SW 1271 (cell line): ENCODE measurements at places on chromosomes 3 and 15.

GRCh38 chr15:69823223-69823907 lies 274.4 kb downstream of the TLE3 start:
- no peak for DNase-seq

GRCh38 chr3:23071758-23072157 lies 131.4 kb upstream of the UBE2E2 start:
- no peak for DNase-seq

DNA sequence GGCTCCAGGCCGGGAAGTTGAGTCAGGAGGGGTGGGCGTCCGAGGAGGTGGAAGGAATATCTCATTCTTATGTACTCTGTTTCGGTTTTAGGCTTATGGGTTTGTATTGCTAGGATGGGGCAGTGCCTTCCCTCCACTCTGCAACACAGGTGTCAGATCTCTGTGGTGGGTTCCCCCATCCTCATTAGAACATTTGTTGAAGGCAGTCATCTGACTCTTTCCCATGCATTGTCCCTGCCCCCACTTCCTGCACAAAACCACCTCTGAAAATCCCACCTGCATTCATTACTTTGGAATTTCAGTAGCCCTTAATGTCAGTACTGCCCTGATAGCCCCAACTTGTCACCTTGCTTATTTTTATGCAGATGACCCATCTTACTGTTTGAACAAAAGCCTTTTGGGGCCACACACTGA lies 29.5 kb downstream of the GYG1 start:
- DNase-seq = no peak

GRCh38 chr3:35601959-35602358 lies 37.4 kb upstream of the ARPP21 start:
- DNase-seq = no peak

GRCh38 chr15:38238311-38238710 lies 14.3 kb upstream of the SPRED1 start:
- no peak for DNase-seq

DNA sequence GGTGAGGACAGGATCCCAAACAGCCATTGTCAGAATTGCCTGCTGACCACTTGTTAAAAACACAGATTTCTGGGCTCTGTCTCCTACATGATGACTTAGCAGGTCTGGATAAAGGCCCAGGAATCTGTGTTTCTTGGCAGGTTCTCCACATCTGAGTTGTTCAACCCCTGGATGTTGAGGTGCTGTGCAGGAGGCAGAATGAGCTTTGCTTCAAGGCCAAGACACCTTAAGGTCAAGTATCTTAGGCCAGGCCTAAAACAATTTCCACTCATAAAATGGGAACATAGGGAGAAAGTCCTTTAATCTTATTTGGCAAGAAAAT lies 678.7 kb upstream of the CFAP20DC start:
- DNase-seq = no peak

DNA sequence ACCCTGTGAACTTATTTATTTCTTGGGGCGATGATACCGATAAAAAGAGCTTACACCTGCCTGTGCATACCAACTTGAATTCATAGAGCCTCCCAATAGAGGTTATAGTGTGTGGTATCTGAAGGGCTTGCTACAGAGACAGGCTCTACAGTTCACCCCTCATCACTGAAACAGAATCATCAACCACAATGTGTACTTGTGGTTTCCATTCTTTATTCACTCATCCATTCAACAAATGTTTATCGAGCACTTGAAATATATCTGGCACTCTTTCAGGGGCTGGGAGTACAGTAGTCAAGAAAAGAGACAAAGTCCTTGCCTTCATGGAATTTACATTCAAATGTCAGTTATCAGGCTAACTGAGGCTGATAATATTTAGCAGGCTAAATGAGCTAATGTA lies 134.4 kb upstream of the SKOR1 start:
- DNase-seq = no peak

DNA sequence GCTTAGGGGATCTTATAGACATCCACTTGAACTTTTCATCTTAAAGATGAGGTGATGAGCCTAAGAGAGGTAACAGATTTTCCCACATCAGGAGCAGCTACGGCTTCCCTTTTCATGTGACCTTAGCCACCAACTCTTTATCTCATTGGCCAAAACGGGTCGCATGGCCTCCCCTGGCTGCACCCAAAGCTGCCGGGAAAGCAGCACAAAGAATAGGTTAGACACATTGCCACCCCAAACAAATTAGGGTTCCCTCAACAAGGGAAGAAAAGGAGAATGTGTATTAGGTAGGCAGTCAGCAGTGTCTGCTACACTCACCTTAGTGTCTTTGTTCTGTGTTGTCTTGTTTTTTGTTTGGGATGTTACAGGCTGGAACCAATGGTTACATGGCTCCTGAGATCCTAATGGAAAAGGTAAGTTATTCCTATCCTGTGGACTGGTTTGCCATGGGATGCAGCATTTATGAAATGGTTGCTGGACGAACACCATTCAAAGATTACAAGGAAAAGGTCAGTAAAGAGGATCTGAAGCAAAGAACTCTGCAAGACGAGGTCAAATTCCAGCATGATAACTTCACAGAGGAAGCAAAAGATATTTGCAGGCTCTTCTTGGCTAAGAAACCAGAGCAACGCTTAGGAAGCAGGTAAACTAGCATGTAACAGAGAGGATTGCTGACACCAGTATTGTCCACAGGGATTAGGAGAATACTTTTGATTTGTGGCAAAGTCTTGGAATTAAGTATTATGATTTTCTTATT lies 44.2 kb downstream of the GRK7 start:
- no peak for DNase-seq

GRCh38 chr3:19816631-19817030 lies 117.4 kb downstream of the EFHB start:
- DNase-seq = no peak

- no peak for DNase-seq
Observed at GRCh38 chr15:86213888-86214287, 134.2 kb downstream of the AGBL1 start.

GRCh38 chr15:94287794-94288246 lies 56.5 kb downstream of the MCTP2 start:
- DNase-seq = no peak

- no peak for DNase-seq
Observed at GRCh38 chr3:37832480-37832879, 29.2 kb upstream of the CTDSPL start.

- DNase-seq = no peak
Observed at GRCh38 chr15:31342781-31343626, 16.4 kb downstream of the KLF13 start.

- DNase-seq = no peak
Observed at GRCh38 chr3:69370156-69370883, 15.6 kb downstream of the FRMD4B start.

DNA sequence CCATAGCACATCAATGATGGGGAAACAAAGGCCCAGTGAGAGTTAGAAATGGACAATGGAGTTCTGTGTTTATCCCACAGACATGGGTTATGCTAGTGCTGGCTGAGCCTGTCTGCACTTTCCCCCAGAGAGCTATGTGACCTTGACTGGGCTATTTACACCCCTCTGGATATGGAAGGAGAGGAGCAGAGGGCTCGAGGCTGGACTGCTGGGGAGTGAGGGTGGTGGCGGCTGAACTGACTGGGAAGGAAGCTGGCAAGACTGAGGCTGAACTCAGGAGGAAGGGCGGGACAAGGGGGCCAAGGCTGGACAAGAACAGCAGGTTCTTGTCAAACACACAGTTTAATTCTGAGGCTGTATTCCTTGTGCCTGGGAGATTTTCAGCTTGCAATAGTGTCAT lies 10.8 kb upstream of the INSYN1 start:
- DNase-seq = no peak

GRCh38 chr3:126313580-126314304 lies 43.5 kb downstream of the KLF15 start:
- no peak for DNase-seq

- DNase-seq = no peak
Observed at GRCh38 chr15:63509955-63510940, 5.9 kb downstream of the USP3 start.

- DNase-seq = no peak
Observed at GRCh38 chr3:81841540-81841939, 80.1 kb upstream of the GBE1 start.

DNA sequence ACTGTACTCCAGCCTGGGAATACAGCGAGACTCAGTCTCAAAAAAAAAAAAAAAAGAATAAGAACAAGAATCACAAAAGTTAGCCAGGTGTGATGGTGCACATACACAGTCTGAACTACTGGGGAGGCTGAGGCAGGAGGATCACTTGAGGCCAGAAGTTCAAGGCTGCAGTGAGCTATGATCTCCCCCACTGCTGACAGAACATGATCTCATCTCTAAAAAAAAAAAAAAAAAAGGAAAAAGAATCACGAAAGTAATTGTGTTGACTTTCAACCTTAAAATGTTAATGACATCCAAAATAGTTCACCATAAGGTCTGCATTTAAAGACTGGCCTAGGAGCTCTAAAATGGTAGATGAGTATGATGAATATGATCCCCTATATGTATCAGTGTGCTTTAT lies 68.0 kb upstream of the MAP4 start:
- no peak for DNase-seq

GRCh38 chr3:53350652-53351051 lies 3.3 kb upstream of the DCP1A start:
- DNase-seq = no peak

DNA sequence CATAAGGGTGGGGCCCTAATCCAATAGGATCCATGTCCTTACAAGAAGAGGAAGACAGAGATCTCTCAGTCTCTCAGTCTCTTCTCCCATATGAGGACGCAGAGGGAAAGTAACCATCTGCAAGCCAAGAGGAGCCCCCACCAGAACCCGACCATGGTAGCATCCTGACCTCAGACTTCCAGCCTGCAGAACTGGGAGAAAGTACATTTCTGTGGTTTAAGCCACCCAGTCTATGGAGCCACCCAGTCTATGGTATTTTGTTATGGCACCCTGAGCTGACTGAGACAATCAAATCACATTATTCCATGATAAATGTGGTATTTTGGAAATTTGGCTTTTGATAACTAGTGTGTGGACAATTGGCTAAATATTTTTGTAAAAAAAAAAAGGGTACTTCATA lies 101.5 kb upstream of the TMC3 start:
- no peak for DNase-seq

DNA sequence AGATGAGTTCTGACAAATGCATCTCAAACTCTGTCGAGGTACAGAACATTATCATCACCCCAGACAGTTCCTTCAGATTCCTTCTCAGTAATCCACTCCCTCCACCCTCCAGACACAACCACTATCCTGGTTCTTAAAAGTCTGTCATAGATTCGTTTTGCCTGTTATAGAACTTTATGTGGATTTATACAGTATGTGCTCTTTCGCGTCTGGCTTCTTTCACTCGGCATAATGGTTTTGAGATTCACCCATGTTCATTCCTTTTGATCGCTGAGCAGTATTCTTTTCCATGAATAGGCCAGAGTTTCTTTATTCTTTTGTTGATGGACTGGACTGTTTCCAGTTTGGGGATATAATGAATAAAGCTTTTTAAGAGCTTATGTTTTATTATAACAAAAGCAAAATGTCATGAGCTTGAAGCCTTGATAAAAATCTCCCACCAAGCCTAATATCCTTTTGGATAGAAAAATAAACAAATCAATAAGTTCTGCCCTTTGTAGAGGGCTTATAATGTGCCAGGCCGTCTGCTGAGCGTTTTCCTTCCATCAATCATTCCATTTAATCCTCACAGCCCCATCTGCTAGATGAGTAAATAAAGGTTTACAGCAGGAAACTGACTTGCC lies 21.3 kb upstream of the RFTN1 start:
- DNase-seq = no peak

DNA sequence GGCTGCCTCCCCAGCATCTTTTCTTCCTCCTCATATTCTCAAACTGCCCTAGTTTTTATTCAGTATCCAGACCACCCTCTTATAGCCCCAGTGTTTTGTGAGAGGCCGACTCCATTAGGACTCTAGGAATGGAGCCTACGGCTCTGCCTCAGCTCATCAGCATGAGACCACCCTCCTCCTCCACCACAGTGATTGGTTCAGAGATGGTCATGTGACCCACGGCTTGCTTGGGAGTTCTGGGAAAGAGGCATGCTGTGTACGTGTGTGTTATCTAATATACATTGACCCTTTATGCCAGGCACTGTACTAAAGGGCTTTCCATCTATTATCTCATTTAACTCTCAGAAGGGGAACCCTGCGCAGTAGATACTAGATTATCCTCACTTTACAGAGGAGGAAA lies 17.8 kb upstream of the CMTM7 start:
- no peak for DNase-seq

- no peak for DNase-seq
Observed at GRCh38 chr15:82014989-82015388, 30.8 kb downstream of the MEX3B start.

DNA sequence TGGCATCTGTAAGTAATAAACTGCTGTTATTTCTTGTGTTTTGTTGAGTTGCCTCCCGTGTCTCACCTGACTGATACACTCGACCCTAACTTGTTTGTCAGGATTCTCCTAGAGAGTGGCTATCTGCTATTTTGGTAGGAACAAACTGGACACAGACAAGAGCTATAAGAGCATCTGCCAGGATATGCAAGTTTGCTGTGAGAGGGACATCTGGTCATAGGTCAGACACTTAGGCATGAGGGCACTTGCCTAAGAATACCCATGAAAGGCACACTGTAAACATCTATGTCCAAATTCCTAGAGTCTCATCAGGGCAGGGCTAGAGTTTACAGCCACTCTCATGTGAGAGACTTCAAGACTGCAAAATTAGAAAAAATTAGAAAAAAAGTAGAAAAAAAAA lies 32.5 kb downstream of the NEDD4 start:
- DNase-seq = no peak

- DNase-seq = no peak
Observed at GRCh38 chr3:14894085-14894484, 53.3 kb upstream of the NR2C2 start.

DNA sequence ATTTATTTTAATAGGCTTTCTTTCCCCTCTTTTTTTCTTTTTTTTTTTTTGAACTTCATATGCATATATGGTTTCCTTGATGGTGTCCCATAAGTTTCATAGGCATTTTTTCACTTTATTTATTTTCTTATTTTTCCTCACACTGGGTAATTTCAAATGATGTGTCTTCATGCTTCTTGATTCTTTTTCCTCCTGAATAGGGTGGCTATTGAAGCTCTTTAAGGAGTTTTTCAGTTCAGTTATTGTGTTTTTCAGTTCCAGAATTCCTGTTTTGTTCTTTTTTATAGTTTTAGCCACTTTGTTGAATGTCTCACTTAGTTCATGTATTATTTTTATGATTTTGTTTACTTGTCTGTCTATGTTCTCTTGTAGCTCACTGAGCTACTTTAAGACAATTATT lies 273.2 kb downstream of the NFKBIZ start:
- DNase-seq = no peak

- no peak for DNase-seq
Observed at GRCh38 chr15:55552926-55553325, 35.2 kb downstream of the PYGO1 start.

GRCh38 chr15:41309226-41309905 lies 23.0 kb downstream of the OIP5 start:
- DNase-seq = no peak

- DNase-seq = no peak
Observed at GRCh38 chr3:12559520-12559919, 2.6 kb downstream of the MKRN2 start.

GRCh38 chr3:81545572-81545971 lies 215.9 kb downstream of the GBE1 start:
- no peak for DNase-seq
